ENCODE measurements at places on chromosomes 1 and 21. TPM values are rescaled to one million over a fixed set of nuclear protein-coding genes. Genes with fewer than 3 reads are reported as not detected.
A peak's percentile ranks its signal among the peaks of the same experiment; 100 is the strongest.

DNA sequence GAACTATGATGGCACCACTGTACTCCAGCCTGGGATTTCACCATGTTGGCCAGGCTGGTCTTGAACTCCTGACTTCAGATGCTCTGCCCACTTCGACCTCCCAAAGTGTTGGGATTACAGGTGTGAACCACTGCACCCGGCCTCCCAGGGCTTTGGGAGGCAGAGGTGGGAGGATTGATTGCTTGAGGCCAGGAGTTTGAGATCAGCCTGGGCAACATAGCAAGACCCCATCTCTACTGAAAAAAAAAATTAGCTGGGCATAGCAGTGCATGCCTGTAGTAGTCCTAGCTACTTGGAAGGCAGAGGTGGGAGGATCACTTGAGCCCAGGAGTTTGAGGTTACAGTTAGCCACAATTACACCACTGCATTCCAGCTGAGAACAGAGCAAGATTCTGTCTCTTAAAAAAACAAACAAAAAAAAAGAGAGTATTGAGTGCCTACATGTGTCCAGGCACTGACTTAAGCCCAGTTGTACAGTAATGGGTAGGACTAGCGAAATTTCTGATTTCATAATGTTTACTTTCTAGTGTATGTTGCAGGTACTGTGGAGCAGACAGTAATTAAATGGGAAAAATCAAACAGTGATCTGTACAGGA is 4.2 kb downstream of the MANEAL start:
- no peak for DNase-seq

DNA sequence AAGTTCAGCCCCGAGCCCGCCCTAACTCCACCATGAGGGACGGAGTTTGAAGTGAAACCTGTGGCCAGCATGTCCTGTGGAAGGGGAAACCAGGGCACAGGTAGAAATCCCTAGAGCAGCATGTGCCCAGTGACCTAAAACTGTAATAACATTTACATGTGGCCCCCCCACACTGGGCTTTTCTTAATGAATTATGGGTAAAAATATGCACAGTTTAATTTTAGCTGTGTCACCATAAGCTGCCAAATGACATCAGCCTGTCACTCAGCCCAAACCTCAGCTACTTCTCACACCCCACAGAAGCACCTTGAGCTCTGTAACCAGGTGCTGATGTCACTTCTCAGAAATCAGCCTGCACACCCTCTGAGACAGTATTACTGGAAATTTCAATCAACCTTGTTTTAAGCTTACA is 50.0 kb upstream of the SLC19A1 start:
- DNase-seq = peak; percentile 42

DNA sequence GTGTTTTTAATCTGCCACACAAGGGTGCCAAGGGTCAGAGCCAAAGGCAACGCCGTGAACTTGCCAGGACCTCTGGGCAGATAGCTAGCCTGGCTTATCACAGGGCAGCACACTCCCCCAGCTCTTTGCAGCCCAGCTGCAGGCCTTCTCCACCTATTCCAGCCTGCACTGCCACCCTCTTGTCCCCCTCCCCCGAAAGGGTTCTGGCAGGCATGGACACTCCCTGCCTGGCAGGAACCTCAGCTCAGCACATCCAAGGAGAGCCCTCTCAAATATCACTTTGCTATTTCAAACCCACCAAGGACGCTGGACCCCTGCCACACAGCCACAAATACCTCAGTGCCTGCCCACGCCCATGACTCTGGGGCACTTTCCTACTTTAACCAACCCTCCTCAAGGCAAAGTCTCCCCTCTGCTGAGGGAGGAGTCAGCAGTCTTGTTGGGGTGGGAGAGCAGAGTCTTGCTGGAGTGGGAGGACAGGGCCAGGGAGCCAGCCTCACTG is 9.1 kb downstream of the SSBP3 start:
- no peak for DNase-seq

DNA sequence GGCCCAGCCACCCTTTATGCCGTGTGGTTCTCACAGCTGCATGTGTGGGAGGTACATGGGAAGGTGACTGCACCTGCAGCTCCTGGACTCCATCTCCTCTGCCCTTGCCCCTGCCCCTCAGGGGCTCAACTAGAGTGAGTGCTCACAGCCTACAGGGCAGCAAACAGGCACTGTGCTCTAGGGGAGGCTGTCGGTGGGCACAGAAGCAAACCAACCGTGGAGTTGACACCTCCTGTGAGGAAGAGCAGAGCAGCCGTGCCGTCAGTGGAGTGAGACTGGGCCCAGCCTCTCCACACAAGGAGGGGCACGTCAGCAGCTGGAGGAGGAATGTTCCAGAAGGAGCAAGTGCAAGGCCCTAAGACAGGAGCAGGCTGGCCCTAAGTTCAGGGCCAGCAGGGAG is 32.7 kb downstream of the BMP8A start:
- no peak for DNase-seq

DNA sequence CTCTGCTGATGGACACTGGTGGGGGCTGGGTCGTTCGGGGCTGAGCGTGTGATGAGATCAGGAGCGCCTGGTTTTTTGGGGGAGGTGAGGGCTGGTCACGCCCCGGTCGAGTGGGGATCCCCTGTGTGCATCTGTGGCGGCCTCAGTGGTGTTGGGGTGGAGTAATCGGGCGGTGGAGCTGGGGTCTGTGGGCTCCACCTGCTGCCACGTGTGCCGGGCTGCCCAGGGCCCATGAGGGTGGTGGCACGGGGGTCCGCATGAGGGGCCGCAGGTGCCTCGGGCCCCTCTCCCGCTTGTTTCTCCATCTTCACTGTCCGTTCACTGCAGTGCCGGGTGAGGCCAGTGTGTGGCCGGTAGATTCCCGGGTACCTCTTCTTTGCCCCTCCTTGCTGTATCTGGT is 17.2 kb downstream of the PRKCZ start:
- DNase-seq = no peak

PTPN22 gene
- total RNA-seq = 7.5 TPM

C1orf105 gene
- total RNA-seq = not detected

Data from hematopoietic multipotent progenitor cell (in vitro differentiated cells).